NCI-H2029 (cell line): ENCODE measurements at places on chromosomes 12 and 14.
A peak's percentile ranks its signal among the peaks of the same experiment; 100 is the strongest.

DNA sequence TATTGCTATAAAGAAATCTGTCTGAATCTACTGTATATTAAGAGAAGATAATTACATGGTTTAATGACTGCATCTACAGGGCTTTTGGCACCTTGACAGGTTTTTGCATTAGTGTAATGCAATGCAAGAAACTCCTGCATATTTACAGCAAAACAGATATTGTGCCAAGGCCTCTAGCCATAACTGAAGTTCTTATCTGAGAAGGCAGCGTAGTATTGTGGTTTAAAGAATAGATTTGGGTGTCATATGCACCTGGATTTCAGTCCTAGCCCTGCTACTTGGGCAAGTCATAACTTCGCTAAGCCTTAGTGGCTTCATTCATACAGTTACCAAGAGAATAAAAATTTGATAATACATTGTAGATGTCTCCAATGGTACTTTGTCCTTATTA is 350.1 kb downstream of the CCDC91 start:
- no peak for DNase-seq

GRCh38 chr14:100827101-100828021 is 1.4 kb downstream of the MEG3 start:
- DNase-seq = no peak

- DNase-seq = peak; percentile 91
Measured at GRCh38 chr12:103373088-103373523, 122.7 kb downstream of the C12orf42 start.

DNA sequence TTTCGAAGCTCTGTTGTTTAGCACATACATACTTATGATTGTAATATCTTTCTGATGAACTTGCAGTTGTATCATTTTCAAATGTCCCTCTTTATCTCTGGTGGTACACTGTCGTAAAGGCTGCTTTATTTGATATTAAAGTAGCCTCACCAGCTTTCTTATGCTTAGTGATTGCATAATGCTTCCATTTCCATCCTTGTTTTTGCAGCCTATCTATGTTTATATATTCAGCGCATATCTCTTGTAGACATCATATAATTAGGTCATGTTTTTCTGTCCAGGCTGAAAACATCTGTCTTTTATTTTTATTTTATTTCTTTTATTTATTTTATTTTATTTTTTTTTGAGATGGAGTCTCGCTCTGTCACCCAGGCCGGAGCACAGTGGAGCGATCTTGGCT is 34.6 kb downstream of the ACAD10 start:
- DNase-seq = no peak

DNA sequence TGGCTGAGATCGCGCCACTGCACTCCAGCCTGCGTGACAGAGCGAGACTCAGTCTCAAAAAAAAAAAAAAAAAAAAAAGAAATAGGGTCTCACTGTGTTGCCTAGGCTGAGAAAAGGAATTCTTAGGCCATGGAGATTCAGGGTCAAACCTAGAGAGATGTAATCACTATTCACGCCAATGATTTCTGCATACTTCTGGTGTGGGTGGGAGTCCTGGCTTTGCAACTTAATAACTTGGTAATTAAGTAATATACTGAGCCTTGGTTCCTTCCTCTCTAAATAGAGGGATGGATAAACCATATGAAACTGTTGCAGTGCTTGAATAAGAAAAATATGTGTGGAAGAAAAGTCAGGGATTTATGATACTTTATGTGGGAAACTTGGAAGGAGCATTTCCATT is 2.7 kb downstream of the ZNF410 start:
- DNase-seq = no peak

- DNase-seq = no peak
Measured at GRCh38 chr14:99203080-99203479, 68.9 kb downstream of the BCL11B start.

DNA sequence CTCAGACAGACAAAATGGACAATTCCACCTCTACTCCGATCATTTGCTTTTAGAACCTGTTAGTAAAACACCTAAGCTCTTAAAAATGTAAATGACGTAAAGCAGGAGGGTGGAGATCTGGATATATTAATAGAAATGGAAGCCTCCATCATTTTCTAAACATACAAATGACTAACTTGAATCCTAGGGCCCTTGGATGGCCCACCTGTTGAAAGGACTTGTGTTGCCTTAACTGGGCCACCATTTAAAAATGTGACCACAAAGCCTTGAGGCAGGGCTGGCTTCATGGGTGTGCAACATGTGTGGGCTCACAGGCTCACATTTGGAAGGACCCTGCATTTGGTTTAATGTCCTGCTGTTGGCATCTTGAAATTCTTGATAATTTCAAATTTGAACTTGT is 131.5 kb upstream of the PRMT8 start:
- no peak for DNase-seq

GRCh38 chr14:104263675-104264358 is 125.4 kb downstream of the KIF26A start:
- no peak for DNase-seq

- no peak for DNase-seq
Measured at GRCh38 chr14:22536853-22537338, 52.1 kb downstream of the DAD1 start.

GRCh38 chr12:2177003-2177402 is 124.2 kb downstream of the CACNA1C start:
- DNase-seq = no peak

- DNase-seq = no peak
Measured at GRCh38 chr14:105881021-105881930, 354.9 kb downstream of the TMEM121 start.
